SJCRH30 (cell line): ENCODE measurements at places on chromosomes 3 and 15.

GRCh38 chr15:78564743-78565096 is 600 bp upstream of the CHRNA5 start:
- no peak overlapping the region for H3K27ac ChIP-seq
- H3K4me1 ChIP-seq, result no peaks in the 10 kb centered on the region
- H3K27me3 ChIP-seq, result 0 out of 2 replicates have a peak, but pooled peaks cover 3% of the 10 kb centered on the region
- no peak for DNase-seq
- H3K4me3 ChIP-seq, result no peak overlapping the region

- H3K36me3 ChIP-seq, result no peaks in the 10 kb centered on the region
- H3K27ac ChIP-seq, result no peak overlapping the region
- DNase-seq, result peak; percentile 48
Observed at GRCh38 chr15:68316061-68316804, 38.7 kb downstream of the FEM1B start.

- no peaks in the 10 kb centered on the region for H3K4me1 ChIP-seq
- no peaks in the 10 kb centered on the region for H3K27me3 ChIP-seq
- H3K36me3 ChIP-seq, result no peaks in the 10 kb centered on the region
- no peak overlapping the region for H3K4me3 ChIP-seq
- DNase-seq, result no peak
Observed at GRCh38 chr15:97059281-97059680, 728.8 kb downstream of the NR2F2 start.

DNA sequence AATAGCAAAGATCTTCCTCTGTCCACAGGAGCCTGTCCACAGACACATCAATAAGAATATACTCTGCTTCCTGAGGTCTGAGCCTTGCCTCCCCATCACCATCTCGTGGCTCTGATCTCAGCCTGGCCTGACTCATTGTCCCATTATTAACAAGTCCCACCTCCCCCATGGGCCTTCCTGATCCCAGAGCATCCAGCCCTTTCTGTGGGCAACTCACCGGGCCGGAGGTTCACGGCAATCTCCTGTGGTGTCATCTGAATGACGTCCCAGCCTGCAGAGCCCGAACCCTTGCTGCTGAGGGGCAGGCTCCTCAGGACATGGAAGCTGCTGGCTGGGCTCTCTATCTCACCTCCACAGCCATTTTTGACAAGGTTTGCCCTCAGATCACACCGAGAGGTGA is 28.1 kb downstream of the ITGB5 start:
- DNase-seq, result no peak
- no peak overlapping the region for H3K27ac ChIP-seq

DNA sequence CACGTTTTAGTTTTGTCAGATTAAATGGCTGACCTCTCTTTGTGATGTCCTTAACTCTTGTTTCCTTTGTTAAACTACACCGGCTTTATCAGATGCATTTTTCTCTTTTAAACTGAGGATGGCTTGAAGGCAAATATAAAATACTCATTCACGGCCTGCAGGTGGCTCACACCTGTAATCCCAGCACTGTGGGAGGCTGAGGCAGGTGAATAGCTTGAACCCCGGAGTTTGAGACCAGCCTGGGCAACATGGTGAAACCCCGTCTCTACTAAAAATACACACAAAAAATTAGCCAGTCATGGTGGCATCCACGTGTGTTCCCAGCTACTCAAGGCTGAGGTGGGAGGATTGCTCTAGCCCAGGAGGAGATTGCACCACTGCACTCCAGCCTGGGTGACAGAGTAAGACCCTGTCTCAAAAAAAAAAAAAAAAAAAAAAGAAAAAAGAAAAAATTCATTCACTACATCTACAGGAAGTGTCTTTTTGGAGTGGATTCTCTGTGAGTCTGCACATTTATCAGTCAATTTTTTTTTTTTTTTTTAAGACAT is 34.7 kb upstream of the SACM1L start:
- peaks cover 4% of the 10 kb centered on the region; the same call in 1 of the 2 replicates for H3K4me1 ChIP-seq
- no peak for DNase-seq
- H3K36me3 ChIP-seq, result peaks cover 7% of the 10 kb centered on the region; the same call in 1 of the 2 replicates
- no peak overlapping the region for H3K27ac ChIP-seq
- H3K4me3 ChIP-seq, result no peak overlapping the region
- no peaks in the 10 kb centered on the region for H3K27me3 ChIP-seq

DNA sequence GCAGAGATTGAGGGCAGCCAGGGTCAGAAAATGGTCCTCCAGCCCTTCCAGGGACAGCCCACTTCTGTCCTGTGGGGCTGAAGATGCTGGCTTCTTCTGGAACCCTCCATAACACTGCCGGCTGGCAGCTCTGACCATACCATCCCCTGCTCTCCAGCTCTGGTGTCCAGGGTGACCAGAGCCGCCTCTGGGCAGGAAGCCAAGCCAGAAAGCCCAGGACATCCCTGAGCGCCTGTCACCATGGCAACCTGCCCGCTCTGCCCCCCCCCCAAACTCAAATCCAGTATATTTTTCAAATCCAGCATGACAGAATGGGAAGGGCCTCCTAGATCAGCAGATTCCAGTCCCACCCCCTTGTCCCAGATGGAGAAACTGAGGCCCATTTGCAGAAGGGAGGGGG is 420 bp upstream of the TMIE start:
- H3K4me3 ChIP-seq, result no peak overlapping the region
- peaks cover 9% of the 10 kb centered on the region; the same call in 1 of the 2 replicates for H3K4me1 ChIP-seq
- DNase-seq, result peak; percentile 71

DNA sequence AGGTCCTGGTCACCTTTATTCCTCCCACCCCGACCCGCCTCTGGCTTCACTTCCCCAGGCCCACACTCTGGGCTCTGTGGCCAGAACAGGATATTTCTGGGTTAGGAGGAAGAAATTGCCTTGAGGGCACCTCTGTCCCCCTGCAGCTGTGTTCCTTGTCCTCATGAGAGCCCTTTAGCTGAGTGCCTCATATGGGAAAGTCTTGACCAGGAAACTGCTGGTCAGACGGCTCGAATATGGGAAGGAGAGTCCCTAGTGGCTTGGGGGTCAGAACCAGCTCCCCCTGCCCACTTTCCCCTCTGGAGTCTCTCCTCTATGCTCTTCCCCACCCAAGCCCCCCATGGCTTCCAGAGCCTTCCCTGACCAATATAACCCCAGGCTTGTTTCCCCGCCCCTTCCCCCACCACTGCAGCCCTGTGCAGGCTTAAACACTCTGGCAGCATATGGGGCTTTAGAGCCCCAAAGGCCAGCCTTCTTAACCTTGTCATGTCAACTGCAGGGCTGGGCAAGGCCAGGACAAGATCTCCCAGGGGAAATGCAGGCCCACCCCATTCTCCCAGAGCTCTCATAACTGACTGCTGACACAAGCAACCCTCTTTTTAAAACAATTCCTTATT is 36.4 kb downstream of the SEC22C start:
- DNase-seq, result no peak
- no peaks in the 10 kb centered on the region for H3K27me3 ChIP-seq
- no peak overlapping the region for H3K4me3 ChIP-seq
- no peaks in the 10 kb centered on the region for H3K36me3 ChIP-seq

DNA sequence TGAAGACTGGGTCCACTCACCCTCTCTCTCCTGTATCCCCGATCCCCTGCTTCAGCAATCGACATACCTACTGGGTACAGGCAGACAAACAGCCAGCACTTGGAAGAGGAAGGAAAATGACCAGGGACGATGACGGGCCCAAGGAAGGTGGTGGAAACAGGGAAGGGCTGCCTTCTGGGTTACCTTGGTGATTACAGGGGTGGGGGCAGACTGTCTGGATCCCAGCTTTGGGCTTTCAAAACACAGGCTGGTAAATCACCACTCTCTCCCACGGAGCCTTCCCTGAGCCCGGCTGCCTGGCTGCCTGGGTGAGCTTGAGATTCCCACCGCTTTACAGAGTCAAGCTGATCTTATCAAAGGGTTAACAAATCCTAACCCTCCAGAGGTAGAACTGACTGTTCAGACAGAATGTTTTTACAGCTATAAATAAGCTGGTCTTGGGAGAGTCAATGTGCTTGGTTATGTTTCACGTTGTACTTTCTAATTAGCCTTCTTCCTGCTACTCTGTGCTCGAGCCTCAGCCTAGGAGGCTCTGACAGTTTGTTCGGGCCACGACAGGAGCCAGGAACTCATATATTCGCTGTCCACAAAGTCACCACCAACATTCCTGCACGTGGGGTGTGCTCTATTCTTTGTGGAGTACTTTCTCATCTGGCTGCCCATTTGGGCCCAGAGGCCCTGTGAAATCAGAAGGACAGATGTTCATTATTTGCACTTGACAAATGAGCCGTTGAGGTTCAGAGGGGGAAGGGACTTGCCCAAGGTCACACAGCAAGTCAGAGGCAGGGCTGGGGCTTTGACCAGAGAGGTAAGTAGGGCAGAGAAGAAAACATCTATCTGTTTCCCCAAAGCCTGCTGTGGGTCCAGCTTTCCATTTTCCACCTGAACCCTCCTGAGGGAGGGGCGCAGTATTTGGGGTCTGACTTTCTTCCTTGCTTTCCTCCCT is 63.5 kb downstream of the FEM1B start:
- H3K36me3 ChIP-seq, result no peaks in the 10 kb centered on the region
- peaks cover 25% of the 10 kb centered on the region for H3K27me3 ChIP-seq
- no peak overlapping the region for H3K27ac ChIP-seq
- no peak for DNase-seq

- H3K36me3 ChIP-seq, result no peaks in the 10 kb centered on the region
- no peaks in the 10 kb centered on the region for H3K4me1 ChIP-seq
- DNase-seq, result no peak
- no peak overlapping the region for H3K27ac ChIP-seq
- H3K4me3 ChIP-seq, result no peak overlapping the region
Observed at GRCh38 chr15:86403221-86403620, 323.6 kb downstream of the AGBL1 start.

GRCh38 chr3:180420804-180421203 is 181.2 kb upstream of the TTC14 start:
- no peak overlapping the region for H3K4me3 ChIP-seq
- no peak for DNase-seq
- no peaks in the 10 kb centered on the region for H3K4me1 ChIP-seq
- H3K27ac ChIP-seq, result no peak overlapping the region
- H3K36me3 ChIP-seq, result no peaks in the 10 kb centered on the region

- peaks cover 7% of the 10 kb centered on the region for H3K4me1 ChIP-seq
- no peak overlapping the region for H3K27ac ChIP-seq
- no peak overlapping the region for H3K4me3 ChIP-seq
- H3K36me3 ChIP-seq, result no peaks in the 10 kb centered on the region
- DNase-seq, result no peak
- no peaks in the 10 kb centered on the region for H3K27me3 ChIP-seq
Observed at GRCh38 chr3:112769286-112769978, 77.2 kb downstream of the CD200R1L start.

GRCh38 chr15:94182883-94183282 is 48.5 kb upstream of the MCTP2 start:
- H3K27me3 ChIP-seq, result no peaks in the 10 kb centered on the region
- H3K4me3 ChIP-seq, result no peak overlapping the region
- DNase-seq, result no peak
- no peak overlapping the region for H3K27ac ChIP-seq

GRCh38 chr3:84904816-84905555 is 53.8 kb upstream of the CADM2 start:
- H3K27ac ChIP-seq, result peak overlapping the region; percentile 87
- DNase-seq, result peak; percentile 95
- no peaks in the 10 kb centered on the region for H3K27me3 ChIP-seq
- H3K4me1 ChIP-seq, result peaks cover 21% of the 10 kb centered on the region
- peak overlapping the region; percentile 47 for H3K4me3 ChIP-seq

- no peak overlapping the region for H3K4me3 ChIP-seq
- no peaks in the 10 kb centered on the region for H3K4me1 ChIP-seq
- H3K27me3 ChIP-seq, result no peaks in the 10 kb centered on the region
- peak; percentile 5 for DNase-seq
- no peaks in the 10 kb centered on the region for H3K36me3 ChIP-seq
Observed at GRCh38 chr3:30904996-30905395, 10.5 kb upstream of the GADL1 start.

- H3K27me3 ChIP-seq, result no peaks in the 10 kb centered on the region
- DNase-seq, result no peak
- no peak overlapping the region for H3K27ac ChIP-seq
- no peaks in the 10 kb centered on the region for H3K36me3 ChIP-seq
- no peaks in the 10 kb centered on the region for H3K4me1 ChIP-seq
Observed at GRCh38 chr15:101625184-101625583, 27.0 kb downstream of the TM2D3 start.

DNA sequence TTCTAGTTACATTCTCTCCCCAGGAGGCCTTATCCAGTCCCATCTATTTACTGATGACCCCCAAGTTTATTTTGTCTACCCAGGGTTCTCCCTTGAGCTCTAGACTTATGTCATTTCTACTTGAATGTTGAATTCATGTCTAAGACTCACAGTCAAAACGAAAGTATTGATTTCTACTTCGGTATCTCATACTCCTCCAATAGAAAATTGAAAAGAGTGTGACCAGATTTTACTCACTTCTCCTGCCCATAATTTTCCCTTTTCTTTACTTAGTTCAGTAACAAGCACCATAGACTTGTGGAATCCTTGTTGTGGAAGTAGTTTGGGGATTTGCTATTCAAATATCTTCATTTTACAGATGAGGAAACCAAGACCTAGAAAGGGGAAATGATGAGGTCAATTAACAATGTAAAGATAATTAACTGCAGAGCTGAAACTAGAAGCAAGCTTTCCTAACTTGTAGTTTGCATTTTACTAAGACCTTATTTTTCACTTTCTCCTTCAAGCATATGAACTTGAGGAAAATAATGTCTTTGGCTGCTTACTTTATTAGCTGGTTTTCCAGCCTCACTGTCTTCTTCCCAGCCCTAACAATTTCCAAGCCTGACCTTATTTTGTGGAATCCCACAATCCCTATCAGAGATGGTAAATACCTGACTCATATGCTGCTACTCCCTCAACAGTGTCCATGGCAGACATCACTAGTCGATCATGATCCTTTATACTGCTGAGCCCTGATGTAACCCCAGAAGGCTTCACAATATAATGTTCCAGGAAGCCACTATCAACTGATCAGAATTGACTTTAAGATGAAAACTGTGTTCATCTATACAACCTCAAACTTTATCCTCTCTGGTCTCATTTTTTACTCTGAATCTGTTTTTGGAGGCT is 123.9 kb upstream of the AGBL1 start:
- no peak overlapping the region for H3K4me3 ChIP-seq
- DNase-seq, result no peak
- no peaks in the 10 kb centered on the region for H3K27me3 ChIP-seq
- H3K4me1 ChIP-seq, result no peaks in the 10 kb centered on the region
